GM20000 (cell line): ENCODE measurements at places on chromosomes 11 and 22.
A peak's percentile ranks its signal among the peaks of the same experiment; 100 is the strongest.

DNA sequence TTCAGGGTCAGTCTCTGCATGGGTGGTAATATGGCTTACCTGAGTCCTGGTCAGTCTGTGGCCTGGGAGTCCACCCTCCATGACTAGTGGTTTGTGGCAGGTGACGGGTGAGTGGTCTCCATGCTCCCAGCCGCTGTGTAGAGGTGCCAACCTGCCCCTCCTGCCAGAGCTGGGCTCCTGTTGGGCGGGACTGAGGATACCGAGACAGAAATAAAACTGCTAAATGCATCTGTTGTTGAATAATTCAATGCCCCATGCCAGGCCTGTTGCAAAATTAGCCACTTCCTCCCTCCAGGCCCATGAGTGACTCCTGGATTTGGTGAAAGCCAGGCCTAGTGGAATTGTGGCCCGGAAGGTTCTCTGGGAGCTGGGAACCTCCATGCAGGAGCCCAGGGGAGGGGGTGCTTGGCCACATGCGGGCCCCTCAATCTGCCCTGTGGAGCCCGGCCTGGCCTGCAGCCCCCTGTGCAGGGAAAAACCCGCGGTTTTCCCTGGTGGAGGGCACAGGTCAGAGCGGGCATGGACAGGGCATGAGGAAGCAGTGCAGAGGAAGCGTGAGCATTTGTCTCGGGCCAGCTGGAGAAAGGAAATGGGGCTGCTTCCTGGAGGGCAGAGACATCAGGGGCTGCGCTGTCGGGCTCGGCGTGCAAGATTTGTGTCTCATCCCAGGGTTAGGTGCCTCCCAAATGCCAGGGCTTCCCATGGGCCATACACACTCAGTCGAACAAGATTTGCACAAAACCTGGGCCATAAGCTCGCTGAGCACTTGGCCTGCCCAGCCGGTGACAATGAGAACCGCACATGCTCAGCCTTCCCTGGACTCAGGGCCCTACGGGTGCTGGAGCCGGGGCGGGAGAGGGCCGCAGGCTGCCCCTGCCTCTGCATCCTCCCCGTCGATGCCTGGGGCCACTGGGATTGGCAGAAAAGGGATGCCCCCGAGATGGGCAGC, 66.9 kb downstream of the KCNQ1 start:
- DNase-seq, result peak; percentile 10

DNA sequence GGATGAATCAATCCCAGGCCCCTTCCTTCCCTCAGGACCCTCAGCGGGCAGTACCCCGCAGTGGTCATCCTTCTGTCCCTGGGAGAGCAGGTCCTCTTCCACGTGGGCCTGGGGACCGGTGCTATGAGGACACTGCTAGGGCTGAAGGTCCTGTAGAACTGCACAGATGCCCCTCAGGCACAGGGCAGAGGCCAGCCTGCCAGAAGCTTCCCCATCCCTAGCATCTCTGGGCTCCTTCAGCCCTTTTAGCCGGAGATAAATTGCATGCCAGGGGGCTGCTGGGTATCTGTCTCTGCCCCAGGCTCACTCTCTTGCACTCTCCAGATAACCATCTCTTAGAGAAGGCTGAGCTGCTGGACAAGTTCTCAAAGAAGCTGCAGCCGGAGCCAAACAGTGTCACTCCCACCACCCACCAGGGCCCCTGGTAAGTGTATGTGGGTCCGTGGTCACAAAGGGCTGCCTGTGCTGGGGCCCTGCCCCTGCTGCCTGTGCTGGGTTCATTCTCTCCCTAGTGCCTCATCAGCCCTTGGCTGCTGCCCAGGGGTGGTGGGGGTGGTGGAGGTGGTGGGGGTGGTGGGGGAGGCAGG, 2.3 kb downstream of the ATG16L2 start:
- no peak for DNase-seq

DNA sequence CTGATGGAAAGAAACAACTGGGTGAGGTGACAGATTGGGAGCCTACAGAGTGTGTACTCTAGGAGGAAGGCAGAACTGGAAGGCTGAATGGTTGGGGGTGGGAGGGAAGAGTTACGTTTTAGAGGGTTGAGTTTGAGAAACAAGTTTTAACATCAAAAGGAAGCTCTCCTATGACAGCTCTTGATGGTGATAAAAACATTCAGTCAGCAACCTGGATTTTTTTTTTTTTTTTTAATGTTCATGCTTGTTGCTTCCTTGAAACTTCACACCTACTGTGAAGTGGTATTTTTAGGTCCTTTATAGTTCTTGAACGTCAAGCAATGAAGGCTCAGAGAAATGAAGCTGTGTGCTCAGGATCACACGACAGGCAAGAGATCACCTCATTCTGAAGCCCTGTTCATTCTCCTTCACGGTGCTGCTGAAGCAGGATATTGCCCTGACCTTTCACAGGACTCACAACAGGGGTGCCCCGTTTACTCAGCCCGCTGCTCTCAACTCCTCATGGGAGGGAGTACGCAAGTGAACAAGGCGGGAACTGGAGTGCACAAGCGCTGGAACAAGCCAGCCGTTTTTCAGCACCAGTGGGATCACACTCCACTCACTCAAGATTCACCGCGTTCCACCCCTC, 1.6 kb upstream of the TMEM109 start:
- DNase-seq, result no peak

GRCh38 chr22:41480397-41480735, 11.4 kb downstream of the ACO2 start:
- DNase-seq, result no peak

- DNase-seq, result no peak
Measured at GRCh38 chr22:47329727-47330650, 567.5 kb downstream of the TBC1D22A start.

DNA sequence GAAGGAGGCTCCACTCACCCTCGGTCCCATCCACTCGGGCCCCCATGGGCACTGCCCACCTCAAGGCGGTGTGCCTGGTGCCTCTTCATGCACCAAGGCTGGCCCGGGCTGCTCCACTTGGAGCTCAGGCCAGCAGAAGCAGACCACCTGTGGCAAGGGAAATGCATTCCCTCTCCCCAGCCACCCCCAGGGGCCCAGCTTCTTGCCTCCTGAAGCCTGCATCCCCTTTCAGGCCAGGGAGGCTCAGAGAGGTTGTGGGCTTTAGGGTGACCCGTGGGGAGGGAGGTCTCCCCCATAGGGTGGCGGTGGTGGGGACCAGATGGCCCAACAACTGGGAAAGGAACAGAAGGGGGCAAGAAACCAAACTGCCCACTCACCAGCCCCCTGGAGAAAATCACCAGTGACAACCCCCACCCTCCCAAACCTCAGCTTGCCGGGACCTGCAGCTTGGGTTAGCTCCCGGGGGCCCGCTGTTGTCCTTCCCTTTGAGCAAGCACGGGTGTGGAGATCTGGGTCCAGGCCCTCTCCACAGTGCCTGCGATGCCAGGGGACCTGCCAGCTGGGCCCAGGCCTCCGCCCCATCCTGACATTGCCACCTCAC, 8.4 kb downstream of the CBX6 start:
- no peak for DNase-seq

GRCh38 chr11:121449626-121450025, 2.5 kb upstream of the SORL1 start:
- no peak for DNase-seq

GRCh38 chr11:46896719-46897406, 21.5 kb downstream of the LRP4 start:
- DNase-seq, result peak; percentile 63

GRCh38 chr11:83471831-83472727, 185.9 kb upstream of the CCDC90B start:
- DNase-seq, result no peak

GRCh38 chr11:11370255-11370961, 17.4 kb upstream of the CSNK2A3 start:
- no peak for DNase-seq
